Thyroid gland (tissue), 4 donors: ENCODE measurements at places on chromosomes 7 and 10. TPM values are rescaled to one million over a fixed set of nuclear protein-coding genes. Genes with fewer than 3 reads are reported as not detected.

The SLIT1 gene
- total RNA-seq = under 0.01 TPM

The MACC1 gene
- 3.0 TPM for total RNA-seq

The ADIRF gene
- total RNA-seq = 208 TPM

The H2BK1 gene
- total RNA-seq = not detected

The CUTC gene
- 18.6 TPM for total RNA-seq

The CSGALNACT2 gene
- 24.1 TPM for total RNA-seq

The SEM1 gene
- 42.1 TPM for total RNA-seq

DNA sequence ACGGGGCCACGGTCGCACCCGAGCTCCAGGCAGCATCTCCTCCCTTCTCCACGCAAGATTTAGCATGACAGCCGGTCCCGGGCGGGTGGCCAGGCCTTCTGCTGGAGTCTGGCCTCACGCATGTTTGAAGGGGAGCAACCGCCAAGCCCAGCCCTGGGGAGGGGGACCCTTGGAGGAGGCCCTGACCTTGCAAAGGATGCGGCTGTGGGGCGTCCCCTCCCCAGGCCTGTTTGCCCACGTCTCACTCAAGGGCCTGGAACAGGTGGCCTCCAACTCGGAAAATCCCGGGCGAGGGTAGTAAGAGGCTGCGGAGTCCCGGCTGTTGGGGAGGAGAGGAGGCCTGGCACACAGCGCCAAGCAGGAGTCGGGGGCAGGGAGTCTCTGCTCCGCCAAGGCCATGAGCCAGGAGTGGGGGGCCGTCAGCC lies 50.6 kb upstream of the DPYSL4 start:
- no peaks in the 10 kb centered on the region for H3K27me3 ChIP-seq
- no peaks in the 10 kb centered on the region for H3K36me3 ChIP-seq
- no peaks in the 10 kb centered on the region for H3K4me1 ChIP-seq
- no peak overlapping the region for H3K27ac ChIP-seq
- DNase-seq = no peak
- H3K4me3 ChIP-seq = no peak overlapping the region

- no peak for DNase-seq
- H3K27me3 ChIP-seq = no peaks in the 10 kb centered on the region
- peaks cover 13% of the 10 kb centered on the region for H3K4me1 ChIP-seq
- H3K27ac ChIP-seq = peak overlapping the region; percentile 68
Measured at GRCh38 chr10:36766415-36766810, 359.0 kb upstream of the ANKRD30A start.

GRCh38 chr7:125834421-125834820 lies 904.8 kb upstream of the POT1 start:
- no peak for DNase-seq
- H3K4me3 ChIP-seq = no peak overlapping the region
- no peaks in the 10 kb centered on the region for H3K36me3 ChIP-seq
- H3K27me3 ChIP-seq = no peaks in the 10 kb centered on the region
- H3K27ac ChIP-seq = no peak overlapping the region
- no peaks in the 10 kb centered on the region for H3K4me1 ChIP-seq

GRCh38 chr10:125000366-125001312 lies 58.7 kb downstream of the ZRANB1 start:
- H3K27me3 ChIP-seq = no peaks in the 10 kb centered on the region
- H3K4me3 ChIP-seq = no peak overlapping the region
- no peak for DNase-seq

GRCh38 chr7:113060100-113060499 lies 26.5 kb downstream of the GPR85 start:
- H3K4me3 ChIP-seq = no peak overlapping the region
- no peaks in the 10 kb centered on the region for H3K27me3 ChIP-seq
- H3K4me1 ChIP-seq = no peaks in the 10 kb centered on the region
- no peaks in the 10 kb centered on the region for H3K36me3 ChIP-seq

DNA sequence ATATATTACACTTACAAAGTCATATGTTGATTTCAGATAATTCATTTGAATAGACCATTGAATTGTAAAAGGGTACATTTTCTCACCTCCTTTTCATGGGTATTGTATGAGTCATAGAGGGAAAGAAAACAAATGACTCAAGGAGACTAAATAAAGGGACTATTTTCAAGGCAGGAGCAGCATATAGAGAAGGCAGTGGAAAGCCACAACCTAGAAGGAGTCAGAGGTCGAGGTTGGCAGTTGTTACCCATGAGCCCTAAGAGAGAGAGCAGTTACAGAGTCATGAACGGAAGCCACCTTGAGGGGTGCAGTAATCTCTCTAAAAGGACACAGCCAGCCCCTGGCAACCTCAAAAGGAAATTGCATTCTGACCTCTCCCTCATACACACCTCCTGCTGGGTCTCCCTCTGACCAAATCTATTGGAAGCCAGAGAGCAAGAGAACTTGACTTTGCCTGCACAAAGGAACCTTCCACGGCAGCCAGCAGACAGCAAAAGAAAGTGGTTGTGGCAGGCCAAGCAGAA lies 137.9 kb downstream of the GRM8 start:
- DNase-seq = no peak
- no peak overlapping the region for H3K4me3 ChIP-seq
- H3K27me3 ChIP-seq = no peaks in the 10 kb centered on the region
- H3K4me1 ChIP-seq = no peaks in the 10 kb centered on the region
- H3K36me3 ChIP-seq = no peaks in the 10 kb centered on the region
- H3K27ac ChIP-seq = no peak overlapping the region

DNA sequence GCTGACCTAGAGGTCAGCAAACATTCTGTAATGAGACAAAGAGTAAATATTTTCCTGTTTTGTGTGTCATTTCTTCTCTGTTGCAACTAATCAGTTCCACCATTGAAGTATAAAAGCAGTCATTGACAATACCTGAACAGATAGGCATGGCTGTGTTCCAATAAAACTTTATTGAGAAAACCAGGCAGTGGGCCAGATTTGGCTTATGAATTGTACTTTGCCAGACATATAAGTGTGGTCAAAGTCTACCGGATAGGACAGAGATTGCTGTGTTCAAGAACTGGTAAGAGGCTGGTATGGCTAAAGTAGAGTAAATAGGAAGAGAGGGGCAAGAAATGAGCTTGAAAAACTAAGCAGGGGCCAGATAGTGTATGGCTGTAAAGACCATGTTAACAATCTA lies 38.3 kb upstream of the TAC1 start:
- no peaks in the 10 kb centered on the region for H3K36me3 ChIP-seq
- no peaks in the 10 kb centered on the region for H3K27me3 ChIP-seq
- DNase-seq = no peak
- no peaks in the 10 kb centered on the region for H3K4me1 ChIP-seq
- no peak overlapping the region for H3K27ac ChIP-seq

DNA sequence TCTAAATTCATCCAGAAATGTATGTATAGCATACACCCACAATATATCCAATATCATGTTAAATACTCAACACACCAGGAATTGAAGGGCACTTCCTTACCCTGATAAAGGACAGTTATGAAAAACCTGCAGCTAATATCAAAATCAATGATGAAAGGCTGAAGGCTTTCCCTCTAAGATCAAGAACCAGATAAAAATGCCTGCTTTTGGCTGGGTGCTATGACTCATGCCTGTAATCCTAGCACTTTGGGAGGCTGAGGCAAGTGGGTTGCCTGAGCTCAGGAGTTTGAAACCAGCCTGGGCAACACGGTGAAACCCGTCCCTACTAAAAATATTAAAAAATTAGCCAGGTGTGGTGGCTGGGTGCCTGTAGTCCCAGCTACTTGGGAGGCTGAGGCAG lies 21.6 kb upstream of the UPP1 start:
- H3K36me3 ChIP-seq = no peaks in the 10 kb centered on the region
- no peak overlapping the region for H3K4me3 ChIP-seq
- H3K27me3 ChIP-seq = no peaks in the 10 kb centered on the region
- no peak overlapping the region for H3K27ac ChIP-seq

- H3K4me3 ChIP-seq = no peak overlapping the region
- no peak overlapping the region for H3K27ac ChIP-seq
- no peak for DNase-seq
- H3K36me3 ChIP-seq = no peaks in the 10 kb centered on the region
- no peaks in the 10 kb centered on the region for H3K27me3 ChIP-seq
Measured at GRCh38 chr7:137647905-137648565, 198.7 kb downstream of the DGKI start.

GRCh38 chr10:95837783-95838182 lies 70.0 kb upstream of the CC2D2B start:
- no peaks in the 10 kb centered on the region for H3K27me3 ChIP-seq
- H3K4me1 ChIP-seq = peaks cover 21% of the 10 kb centered on the region
- no peak overlapping the region for H3K4me3 ChIP-seq
- DNase-seq = no peak

DNA sequence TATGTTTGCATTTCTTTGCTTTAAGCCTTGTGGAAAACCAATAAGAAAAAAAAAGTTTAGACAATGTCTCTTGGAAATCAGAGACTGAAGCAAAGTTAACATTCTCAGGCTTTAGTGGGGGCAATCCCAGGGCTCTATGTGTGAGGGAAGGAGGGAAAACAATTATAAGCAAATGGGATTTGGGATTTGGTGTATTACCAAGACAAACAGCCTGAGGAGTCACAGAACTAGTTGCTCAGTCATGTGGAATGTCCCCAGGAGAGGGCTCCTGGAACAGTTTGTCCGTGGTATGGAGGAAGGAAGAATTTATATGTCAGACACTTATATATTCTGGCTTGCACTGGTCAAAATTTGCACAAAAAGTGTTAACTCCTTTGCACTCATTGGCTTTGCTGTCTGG lies 562.9 kb upstream of the TPK1 start:
- H3K36me3 ChIP-seq = no peaks in the 10 kb centered on the region
- no peak overlapping the region for H3K27ac ChIP-seq
- DNase-seq = no peak
- no peaks in the 10 kb centered on the region for H3K27me3 ChIP-seq

DNA sequence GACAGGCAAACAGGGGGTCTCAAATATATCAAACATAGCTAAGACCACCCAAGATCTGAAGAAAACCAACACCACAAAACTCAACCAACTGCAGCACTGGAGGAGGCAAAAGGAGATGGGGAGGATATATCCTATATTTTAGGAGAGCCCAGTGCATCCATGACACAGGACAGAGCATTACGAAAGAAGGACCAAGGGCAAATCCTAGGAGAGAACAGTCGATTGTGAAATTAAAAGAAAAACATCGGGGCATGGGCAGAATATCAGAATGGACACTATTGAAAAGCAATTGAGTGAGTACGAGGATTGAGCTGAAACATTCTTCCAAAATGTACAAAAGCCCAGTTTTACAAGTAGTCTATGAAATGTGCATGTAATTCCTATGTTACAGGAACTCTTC lies 48.5 kb upstream of the DRGX start:
- H3K36me3 ChIP-seq = no peaks in the 10 kb centered on the region
- H3K4me1 ChIP-seq = no peaks in the 10 kb centered on the region
- no peak overlapping the region for H3K4me3 ChIP-seq
- DNase-seq = no peak
- no peaks in the 10 kb centered on the region for H3K27me3 ChIP-seq
- H3K27ac ChIP-seq = no peak overlapping the region

GRCh38 chr7:76358011-76358480 lies 745 bp downstream of the YWHAG start:
- H3K27ac ChIP-seq = peak overlapping the region; percentile 99
- no peaks in the 10 kb centered on the region for H3K36me3 ChIP-seq
- peak overlapping the region; percentile 89 for H3K4me3 ChIP-seq
- no peaks in the 10 kb centered on the region for H3K27me3 ChIP-seq
- peaks cover 29% of the 10 kb centered on the region for H3K4me1 ChIP-seq

- peaks cover 35% of the 10 kb centered on the region for H3K4me1 ChIP-seq
- H3K27ac ChIP-seq = peak overlapping the region; percentile 64
- H3K4me3 ChIP-seq = no peak overlapping the region
- H3K36me3 ChIP-seq = no peaks in the 10 kb centered on the region
- peak; percentile 94 for DNase-seq
- H3K27me3 ChIP-seq = no peaks in the 10 kb centered on the region
Measured at GRCh38 chr10:98361131-98362025, 53.6 kb downstream of the PYROXD2 start.

DNA sequence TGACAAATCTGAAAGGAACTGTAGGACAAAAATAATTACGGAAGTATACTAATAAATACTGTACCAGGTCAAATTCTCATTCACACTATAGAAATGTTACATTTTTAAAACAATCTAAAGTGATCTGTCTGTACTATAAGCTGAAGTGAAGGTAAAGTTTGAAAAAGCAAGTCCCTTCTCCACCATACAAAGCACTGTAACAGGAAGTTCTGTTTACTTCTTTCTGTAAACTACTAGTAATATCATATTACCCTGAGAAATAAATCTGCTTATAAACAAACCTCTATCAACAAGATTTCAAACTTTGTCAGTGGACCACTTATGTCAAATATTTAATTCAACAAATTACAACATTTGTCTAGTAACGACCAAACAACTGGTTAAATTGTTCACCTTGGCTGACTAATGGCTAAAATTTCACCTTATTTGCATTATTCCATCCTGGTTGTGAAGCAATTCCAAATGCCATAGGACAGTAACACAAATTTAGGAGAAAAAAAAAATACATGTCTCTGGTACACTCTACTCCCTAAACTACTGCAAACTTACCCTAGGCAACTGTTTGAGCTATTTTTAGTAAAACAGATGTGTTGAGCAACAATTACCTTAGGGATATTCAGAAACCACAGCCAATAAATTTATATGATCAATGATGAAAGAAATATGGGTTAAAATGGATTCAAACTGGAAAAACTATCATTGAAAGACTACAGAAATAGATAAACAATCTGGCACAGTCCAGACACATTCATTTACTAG lies 126.0 kb downstream of the NRBF2 start:
- H3K36me3 ChIP-seq = no peaks in the 10 kb centered on the region
- H3K27ac ChIP-seq = no peak overlapping the region
- H3K4me3 ChIP-seq = no peak overlapping the region
- no peaks in the 10 kb centered on the region for H3K27me3 ChIP-seq
- H3K4me1 ChIP-seq = peaks cover 73% of the 10 kb centered on the region
- no peak for DNase-seq

DNA sequence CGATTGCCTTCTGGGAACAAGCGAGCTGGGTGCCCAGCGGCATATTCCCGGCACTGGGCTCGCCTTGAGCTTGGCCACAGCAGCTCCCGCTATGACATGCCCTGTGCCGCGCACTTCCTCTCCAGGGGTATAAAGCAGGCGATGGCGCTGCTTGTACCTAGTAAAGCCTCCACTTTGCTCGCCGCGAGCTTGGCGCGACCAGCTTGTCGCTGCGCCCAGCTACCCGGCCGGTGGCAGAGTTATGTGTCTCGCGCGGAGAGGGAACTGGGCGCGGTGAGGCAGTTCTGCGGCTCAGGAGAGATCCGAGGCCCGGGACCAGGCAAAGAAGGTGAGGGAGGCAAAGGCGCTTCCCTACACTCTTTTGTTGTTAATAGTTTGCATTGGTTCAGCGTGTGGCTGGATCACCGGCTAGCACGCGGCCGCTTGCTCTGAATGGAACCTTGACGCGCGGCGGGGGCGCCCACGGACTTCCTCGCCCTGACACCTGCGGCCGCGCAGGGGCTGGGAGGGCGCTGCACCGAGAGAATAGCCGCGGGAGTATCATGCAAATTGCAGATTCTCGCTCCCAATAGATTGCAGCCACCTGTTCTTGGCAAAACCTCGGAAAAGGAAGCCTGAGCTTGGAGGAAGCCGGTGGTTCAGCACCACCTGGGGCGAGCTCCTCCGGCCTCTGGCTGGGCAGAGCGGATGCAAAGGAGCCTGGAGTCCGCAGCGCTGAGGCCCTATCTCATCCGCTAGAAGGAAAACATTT lies 3.0 kb upstream of the BUB3 start:
- H3K36me3 ChIP-seq = no peaks in the 10 kb centered on the region
- H3K4me3 ChIP-seq = no peak overlapping the region
- peaks cover 13% of the 10 kb centered on the region for H3K4me1 ChIP-seq
- H3K27ac ChIP-seq = no peak overlapping the region

- no peak overlapping the region for H3K4me3 ChIP-seq
- H3K36me3 ChIP-seq = no peaks in the 10 kb centered on the region
- peaks cover 20% of the 10 kb centered on the region for H3K4me1 ChIP-seq
- DNase-seq = peak; percentile 46
- no peak overlapping the region for H3K27ac ChIP-seq
- H3K27me3 ChIP-seq = no peaks in the 10 kb centered on the region
Measured at GRCh38 chr10:71880425-71881306, 29.6 kb upstream of the PSAP start.

GRCh38 chr7:101517304-101517703 lies 111.8 kb downstream of the MYL10 start:
- peaks cover 15% of the 10 kb centered on the region for H3K4me1 ChIP-seq
- no peaks in the 10 kb centered on the region for H3K27me3 ChIP-seq
- H3K27ac ChIP-seq = no peak overlapping the region
